HCT116 (cell line): ENCODE measurements at places on chromosomes 5 and 9. TPM values are rescaled to one million over a fixed set of nuclear protein-coding genes. Genes with fewer than 3 reads are reported as not detected.

DNA sequence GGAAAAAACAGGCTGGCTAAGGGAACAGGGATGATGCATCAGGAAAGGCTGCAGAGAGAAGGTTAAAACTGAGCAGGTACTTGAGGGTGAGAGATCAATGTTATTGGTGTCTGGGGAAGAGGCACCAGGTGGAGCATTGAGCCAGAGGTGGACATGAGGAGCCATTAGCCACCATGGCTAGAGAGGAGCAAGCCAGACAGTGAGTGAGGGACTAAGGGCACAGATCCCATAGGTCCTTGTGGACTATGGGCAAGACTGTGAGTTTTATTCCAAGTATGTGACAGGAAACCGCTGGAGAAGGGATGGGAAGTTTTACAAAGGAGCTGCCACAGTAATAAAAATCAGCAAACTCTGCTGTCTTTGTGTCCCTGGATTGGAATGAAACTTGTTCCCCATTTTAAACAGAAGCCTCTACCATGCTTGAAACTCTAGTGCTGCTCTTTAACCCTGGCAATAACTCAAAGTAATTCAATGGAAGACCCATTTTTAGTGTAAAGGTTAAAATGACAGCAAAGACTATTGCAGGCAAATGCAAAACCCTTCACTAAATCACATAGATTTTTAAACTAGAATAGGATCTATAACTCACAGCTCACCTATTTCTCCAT, 349.8 kb downstream of the ENC1 start:
- H3K36me3 ChIP-seq, result no peaks in the 10 kb centered on the region
- H3K4me1 ChIP-seq, result no peaks in the 10 kb centered on the region
- DNase-seq, result no peak
- H3K4me3 ChIP-seq, result no peak overlapping the region
- H3K27me3 ChIP-seq, result no peaks in the 10 kb centered on the region

GRCh38 chr9:88754886-88755285, 219.9 kb downstream of the NXNL2 start:
- H3K27ac ChIP-seq, result no peak overlapping the region
- H3K36me3 ChIP-seq, result no peaks in the 10 kb centered on the region
- no peaks in the 10 kb centered on the region for H3K4me1 ChIP-seq
- no peaks in the 10 kb centered on the region for H3K27me3 ChIP-seq
- H3K4me3 ChIP-seq, result no peak overlapping the region
- no peak for DNase-seq

DNA sequence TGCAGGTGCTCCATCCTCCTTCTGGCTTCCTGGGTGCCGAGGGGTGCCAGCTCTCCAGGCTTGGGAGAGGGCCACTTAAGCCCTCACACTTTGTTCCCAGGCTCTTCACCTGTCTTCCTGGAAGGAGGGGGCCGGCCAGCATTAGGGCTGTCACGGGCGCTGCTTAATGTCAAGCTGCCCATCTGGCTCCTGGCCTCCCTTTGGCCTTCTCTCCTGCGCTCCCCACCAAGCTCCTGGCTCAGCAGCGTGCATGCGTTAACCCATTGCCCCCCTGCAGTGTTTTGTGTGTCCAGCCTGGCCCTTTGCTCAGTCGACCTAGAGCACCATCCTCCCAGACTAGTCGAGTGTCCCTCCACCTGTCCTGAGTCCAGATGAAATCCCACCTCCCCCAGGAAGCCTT, 21.3 kb downstream of the NTNG2 start:
- H3K27ac ChIP-seq, result no peak overlapping the region
- no peak overlapping the region for H3K4me3 ChIP-seq
- peaks cover 4% of the 10 kb centered on the region; the same call in 1 of the 2 replicates for H3K27me3 ChIP-seq
- H3K36me3 ChIP-seq, result no peaks in the 10 kb centered on the region
- H3K4me1 ChIP-seq, result no peaks in the 10 kb centered on the region

- H3K36me3 ChIP-seq, result no peaks in the 10 kb centered on the region
- peak overlapping the region; percentile 64; the same call in 1 of the 2 replicates for H3K27ac ChIP-seq
- peaks cover 14% of the 10 kb centered on the region for H3K4me1 ChIP-seq
- H3K4me3 ChIP-seq, result no peak overlapping the region
- H3K27me3 ChIP-seq, result no peaks in the 10 kb centered on the region
Measured at GRCh38 chr9:22084336-22085035, 75.4 kb upstream of the CDKN2B start.

DNA sequence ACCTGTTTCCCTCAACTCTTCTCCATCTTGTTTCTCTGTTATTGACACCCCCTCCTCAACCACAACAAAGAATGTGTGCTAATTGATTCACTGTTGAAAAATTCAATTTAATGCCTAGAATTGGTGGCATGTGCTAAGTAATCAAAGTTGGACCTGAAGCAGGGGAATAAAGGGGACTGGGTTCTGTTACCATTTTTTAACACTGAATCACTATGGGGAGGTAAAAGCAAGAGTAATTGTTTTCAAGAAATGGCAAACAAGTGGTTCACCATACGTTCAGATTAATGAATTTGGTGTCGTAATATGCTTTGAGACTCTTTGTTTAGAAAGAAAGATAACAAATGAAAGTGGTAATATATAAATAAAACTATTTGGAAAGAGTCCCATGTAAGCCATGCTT, 17.0 kb upstream of the SSBP2 start:
- DNase-seq, result no peak
- no peak overlapping the region for H3K4me3 ChIP-seq
- H3K4me1 ChIP-seq, result no peaks in the 10 kb centered on the region
- no peaks in the 10 kb centered on the region for H3K36me3 ChIP-seq

GRCh38 chr9:96508227-96508940, 58.4 kb downstream of the HABP4 start:
- H3K36me3 ChIP-seq, result no peaks in the 10 kb centered on the region
- H3K27me3 ChIP-seq, result no peaks in the 10 kb centered on the region
- no peak overlapping the region for H3K27ac ChIP-seq
- no peak overlapping the region for H3K4me3 ChIP-seq
- H3K4me1 ChIP-seq, result no peaks in the 10 kb centered on the region

DNA sequence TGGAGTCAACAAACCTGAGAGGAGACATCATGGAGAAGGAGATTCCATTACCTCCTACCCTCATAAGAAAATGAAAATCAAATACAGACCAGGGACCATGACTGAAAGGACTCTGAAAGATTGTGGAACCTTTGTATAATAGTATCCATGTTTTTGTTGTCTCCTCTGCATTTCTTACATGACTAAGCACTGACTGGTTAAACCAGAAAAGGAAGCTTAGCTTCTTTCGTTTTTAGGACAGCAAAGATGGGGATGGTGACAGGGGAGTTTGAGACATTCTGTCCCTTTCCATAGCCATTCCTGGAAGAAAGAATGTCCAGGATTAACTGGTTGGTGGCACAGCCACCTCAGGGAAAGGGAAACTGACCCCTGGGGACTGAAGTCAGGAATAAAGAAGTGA, 22.2 kb downstream of the ITGA1 start:
- H3K4me1 ChIP-seq, result no peaks in the 10 kb centered on the region
- H3K27me3 ChIP-seq, result no peaks in the 10 kb centered on the region
- no peak overlapping the region for H3K27ac ChIP-seq
- no peak overlapping the region for H3K4me3 ChIP-seq

DNA sequence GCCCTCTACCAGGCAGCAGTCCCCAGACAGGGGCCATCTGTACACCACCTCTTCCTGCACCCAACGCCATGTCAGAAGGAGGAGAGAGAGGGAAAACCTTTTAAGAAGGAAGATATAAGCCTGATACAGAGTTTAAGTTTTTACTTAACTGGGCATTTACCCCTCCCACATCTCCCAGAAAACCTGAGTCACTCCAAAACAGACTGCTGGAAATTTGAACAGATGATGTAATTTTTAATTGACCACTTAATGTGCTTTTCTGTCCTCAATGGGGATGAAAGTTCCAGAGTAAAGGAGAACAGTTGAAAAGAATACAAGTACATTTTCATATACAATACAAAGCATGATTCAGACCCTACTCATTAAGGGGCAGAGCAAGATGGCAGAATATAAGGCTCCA, 63.9 kb downstream of the TTC39B start:
- peaks cover 9% of the 10 kb centered on the region for H3K4me1 ChIP-seq
- no peaks in the 10 kb centered on the region for H3K27me3 ChIP-seq
- H3K4me3 ChIP-seq, result no peak overlapping the region
- H3K36me3 ChIP-seq, result no peaks in the 10 kb centered on the region

Gene ANKRD33B
- 10.9 TPM for total RNA-seq
